ENCODE measurements at places on chromosomes 11 and 22. TPM values are rescaled to one million over a fixed set of nuclear protein-coding genes. Genes with fewer than 3 reads are reported as not detected.

DNA sequence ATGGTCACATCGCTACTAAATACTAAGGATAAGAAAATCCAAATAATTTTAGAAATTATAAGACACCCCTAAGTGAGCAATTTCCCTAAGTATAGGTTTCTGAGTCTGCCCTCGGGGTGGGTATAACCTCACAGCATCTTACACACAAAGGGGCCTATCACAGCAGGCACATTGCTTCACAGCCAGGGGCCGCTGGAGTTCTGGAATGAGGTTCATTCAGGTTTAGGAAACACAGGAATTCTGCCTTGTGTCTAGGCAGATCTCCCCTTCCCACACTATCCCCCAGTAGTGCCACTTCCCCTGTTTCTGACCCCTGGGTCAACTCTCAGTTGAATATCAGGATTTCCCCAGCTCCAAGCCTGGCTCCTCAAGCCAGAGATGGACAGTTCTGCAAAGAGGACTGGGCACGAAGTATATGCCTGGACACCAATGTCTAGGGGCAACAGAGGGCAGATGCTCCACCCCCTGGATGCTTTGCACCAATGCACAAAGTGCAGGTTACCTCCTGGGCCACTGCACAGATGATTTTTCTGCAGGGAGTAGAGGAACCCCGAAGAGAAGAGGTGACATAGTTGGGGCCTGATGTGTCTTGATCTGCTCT is 11.4 kb downstream of the TUBA8 start:
- DNase-seq, result no peak

GRCh38 chr11:125670172-125670571 is 10.5 kb downstream of the ACRV1 start:
- DNase-seq, result no peak

GRCh38 chr11:113885897-113886296 is 10.5 kb upstream of the USP28 start:
- no peak for DNase-seq

DNA sequence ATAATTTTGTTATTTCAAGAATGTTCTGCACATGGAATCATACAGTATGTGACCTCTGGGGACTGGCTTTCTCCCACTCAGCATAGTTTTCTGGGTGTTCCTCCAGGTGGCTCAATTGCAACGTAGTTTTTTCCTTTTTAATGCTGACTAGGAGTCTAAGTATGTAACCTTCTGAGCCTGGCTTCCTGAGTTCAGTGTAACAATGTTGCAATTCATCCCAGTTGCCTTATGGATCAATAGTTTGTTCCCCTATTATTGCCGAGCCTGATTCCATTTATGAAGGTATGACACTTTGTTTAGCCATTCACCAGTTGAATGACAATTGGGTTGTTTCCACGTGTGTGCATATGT is 128.3 kb downstream of the CRYBB2 start:
- DNase-seq, result no peak

- DNase-seq, result no peak
Observed at GRCh38 chr11:129257512-129257911, 65.4 kb upstream of the ARHGAP32 start.

The PATE2 gene
- total RNA-seq, result not detected

The INSC gene
- total RNA-seq, result 0.41 TPM

The SHISAL1 gene
- total RNA-seq, result 1.1 TPM

Data from kidney (tissue), 22 donors.